ENCODE measurements at places on chromosomes 4 and X.
A peak's percentile ranks its signal among the peaks of the same experiment; 100 is the strongest.

- no peak for DNase-seq
Measured at GRCh38 chrX:52416816-52417215, 48.0 kb downstream of the XAGE2 start.

DNA sequence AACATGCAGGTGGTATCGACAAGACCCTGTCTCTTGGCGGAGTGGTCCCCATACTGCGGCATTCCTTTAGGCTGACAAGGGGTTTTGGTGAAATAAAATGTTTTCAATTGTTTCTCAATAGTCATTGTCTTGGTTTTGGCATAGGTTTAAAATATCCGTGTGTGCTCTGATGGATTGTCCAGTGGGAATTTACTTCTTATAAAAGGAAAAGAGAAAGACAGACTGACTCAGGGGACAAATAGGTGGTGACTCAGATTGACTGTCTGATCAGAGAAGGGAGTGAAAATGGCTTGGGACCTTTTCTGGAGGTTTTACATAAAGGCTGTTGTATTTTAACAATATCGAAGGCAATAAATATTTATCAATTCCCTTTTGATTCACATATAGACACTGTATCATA is 129.8 kb downstream of the SORBS2 start:
- DNase-seq: no peak

GRCh38 chr4:153780221-153780620 is 8.7 kb downstream of the SFRP2 start:
- DNase-seq: no peak

DNA sequence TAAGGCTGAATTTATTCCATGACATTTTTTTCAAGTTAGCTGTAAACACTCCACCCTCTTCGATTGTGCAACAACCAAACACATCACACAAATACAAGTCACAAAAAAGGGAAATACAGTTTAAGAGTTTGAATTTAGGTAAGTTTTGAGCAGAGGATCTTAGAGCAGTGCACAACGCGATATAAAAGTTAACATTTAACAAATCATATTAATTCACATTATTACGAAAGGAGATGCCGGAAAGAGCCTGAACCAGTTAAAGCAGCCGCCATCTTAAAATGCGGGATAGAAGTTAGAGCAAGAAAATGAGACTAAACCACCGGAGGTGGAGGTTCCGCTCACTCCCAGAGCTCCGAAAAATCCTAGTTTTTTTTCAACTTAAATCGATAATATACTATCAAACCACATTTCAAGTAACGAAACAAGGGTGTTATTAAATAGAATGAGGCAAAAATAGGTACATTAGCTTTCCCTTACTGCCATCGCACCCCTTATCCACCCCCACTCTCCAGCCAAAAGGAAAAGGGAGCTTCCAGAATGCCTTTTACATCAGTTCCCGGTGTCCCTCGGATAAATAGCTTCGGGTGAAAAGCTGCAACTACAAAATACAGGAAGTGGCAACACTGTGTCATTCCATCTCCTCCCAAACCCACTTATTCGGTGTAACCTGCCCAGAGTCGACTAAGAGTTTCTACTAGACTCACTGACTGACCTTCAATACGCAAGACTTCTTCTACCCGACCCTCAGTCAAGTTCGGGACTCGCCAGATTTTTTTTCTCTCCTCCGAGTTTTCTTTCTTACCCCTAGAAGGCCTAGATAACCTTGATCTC is 1.9 kb downstream of the UBE2D3 start:
- peak; percentile 34 for DNase-seq

- DNase-seq: no peak
Measured at GRCh38 chrX:43750248-43750676, 94.2 kb downstream of the MAOA start.

Measured in activated CD4-positive, alpha-beta T cell treated with anti-CD3 and anti-CD28 coated beads, Interleukin-2, amount 50 U/mL, for 24 hours (primary cell).